Muscle of back (tissue), 13 donors: ENCODE measurements at places on chromosomes 6 and 20.

GRCh38 chr6:34025861-34026260 lies 120.0 kb downstream of the GRM4 start:
- DNase-seq: no peak

DNA sequence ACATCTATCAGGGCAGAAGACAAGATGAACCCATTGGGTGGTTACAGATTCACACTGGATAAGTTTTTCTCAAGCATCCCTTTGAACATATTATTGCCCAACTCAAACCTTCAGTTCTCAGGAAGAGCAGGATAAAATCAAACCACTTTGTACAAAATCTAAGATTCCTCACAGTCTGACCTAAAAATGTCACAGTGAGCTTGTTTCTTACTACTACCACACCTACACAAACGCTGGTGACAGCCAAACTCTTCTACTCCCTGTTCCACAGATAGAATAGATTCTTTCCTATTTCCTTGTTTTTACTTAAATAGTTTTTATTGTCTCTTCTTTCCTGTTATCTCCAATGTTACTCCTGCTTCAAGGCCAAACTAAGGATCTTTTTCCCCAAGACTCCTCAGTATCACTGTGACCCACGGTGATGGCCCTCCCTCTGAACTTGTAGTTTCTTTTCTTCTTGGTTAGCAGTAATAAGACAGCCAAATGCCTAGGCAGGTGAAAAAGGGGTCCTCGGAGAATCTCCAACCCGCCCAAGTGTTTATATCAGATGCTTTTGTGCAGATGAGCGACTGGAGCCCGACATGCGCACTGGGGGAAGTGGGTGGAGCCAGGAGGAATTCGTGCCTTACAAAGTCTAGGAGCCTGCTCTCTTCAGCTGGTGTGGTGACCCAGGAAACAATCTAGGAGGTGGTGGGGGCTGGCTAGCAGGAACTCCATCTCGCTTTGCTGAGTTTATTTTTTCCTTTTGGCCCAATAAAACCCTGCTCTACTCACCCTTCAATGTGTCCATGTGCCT lies 53.4 kb downstream of the SEL1L2 start:
- no peak for DNase-seq

DNA sequence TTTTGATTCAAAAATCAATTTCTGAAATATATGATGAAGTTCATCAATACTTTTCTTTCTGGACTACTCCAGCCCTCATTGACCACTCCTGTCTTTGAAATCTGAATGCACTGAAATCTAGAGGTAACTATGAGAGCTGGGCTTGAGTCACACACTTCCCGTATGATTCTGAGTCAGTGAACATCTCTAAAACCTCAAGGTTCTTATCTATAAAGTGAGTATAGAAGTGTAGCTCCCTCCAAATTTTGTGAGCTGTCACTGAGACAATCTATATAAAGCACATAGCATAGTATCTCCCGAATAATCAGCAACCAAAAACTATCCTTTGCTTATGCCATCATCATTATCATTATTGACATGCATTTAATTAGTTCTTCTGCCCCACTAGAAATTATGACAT lies 182.4 kb downstream of the TSHZ2 start:
- no peak for DNase-seq

- DNase-seq: no peak
Observed at GRCh38 chr6:132551214-132551613, 1.3 kb upstream of the TAAR8 start.

DNA sequence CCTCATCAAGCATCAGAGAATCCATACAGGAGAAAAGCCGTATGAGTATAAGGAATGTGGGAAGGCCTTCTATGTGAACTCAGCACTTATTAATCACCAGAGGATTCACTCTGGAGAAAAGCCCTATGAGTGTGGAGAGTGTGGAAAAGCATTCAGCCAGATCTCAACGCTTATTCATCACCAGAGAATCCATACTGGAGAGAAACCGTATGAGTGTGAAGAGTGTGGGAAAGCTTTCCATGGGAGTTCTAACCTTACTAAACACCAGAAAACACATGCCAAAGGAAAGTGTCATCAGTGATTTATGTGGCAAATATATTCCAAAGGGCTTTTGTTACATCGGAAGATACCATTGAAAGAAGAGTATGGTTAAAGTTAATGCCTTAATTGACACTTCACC lies 25.4 kb downstream of the ZKSCAN8 start:
- DNase-seq: no peak

DNA sequence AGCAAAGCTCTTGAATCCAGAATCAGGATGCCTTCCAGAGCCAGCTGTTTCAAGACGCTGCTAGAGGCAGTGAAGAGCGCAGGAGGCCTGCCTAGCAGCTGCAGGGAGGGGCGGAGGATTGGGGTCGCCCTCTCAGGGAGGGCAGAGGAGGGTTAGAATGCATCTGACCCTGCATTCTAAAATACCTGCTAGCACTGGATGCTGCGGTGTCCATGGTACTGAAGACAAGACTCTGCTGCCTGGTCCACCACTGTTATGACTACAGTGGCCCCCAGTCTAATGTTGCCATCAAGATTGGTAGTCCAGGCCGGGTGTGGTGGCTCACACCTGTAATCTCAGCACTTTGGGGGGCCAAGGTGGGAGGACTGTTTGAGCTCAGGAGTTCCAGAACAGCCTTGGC lies 193.7 kb upstream of the PROKR2 start:
- DNase-seq: no peak

DNA sequence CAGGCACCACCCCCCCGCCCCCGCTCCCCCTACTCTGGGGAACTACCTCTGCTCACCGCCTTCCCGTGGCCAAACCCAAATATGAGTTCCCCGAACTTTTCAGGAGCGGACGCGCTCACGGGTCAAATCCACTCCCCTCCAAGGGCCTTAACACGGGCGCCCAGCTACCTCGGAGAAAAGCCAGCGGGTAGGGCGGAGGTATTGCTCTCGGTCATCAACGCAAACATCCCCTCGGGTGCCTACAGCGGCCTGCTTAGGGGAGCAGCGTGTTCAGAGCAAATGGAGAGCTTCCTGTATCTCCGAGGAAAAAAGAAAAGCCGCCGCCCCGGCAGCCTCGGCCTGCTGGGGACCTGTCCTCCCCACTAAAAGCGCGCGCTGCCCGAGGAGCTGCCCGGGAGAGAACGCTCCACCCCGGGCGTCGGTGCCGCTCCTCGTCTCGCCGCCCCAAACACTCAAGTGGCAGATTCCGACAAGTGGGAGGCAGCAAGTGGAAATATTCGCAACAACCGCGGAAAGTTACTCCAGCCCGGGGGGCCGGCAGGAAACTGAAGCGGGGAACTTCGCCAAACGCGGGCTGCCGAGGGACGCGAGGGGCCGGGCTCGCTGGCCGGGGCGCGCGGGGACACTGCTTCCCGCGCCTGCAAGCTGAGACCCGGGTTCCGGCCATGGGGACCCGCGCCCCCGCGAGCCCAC lies 699 bp downstream of the PTPRT start:
- DNase-seq: peak; percentile 60

GRCh38 chr20:37235065-37235464 lies 26.5 kb downstream of the GHRH start:
- no peak for DNase-seq

- DNase-seq: no peak
Observed at GRCh38 chr6:47426524-47427302, 50.9 kb upstream of the CD2AP start.

- no peak for DNase-seq
Observed at GRCh38 chr6:35167505-35167904, 26.4 kb upstream of the TCP11 start.

DNA sequence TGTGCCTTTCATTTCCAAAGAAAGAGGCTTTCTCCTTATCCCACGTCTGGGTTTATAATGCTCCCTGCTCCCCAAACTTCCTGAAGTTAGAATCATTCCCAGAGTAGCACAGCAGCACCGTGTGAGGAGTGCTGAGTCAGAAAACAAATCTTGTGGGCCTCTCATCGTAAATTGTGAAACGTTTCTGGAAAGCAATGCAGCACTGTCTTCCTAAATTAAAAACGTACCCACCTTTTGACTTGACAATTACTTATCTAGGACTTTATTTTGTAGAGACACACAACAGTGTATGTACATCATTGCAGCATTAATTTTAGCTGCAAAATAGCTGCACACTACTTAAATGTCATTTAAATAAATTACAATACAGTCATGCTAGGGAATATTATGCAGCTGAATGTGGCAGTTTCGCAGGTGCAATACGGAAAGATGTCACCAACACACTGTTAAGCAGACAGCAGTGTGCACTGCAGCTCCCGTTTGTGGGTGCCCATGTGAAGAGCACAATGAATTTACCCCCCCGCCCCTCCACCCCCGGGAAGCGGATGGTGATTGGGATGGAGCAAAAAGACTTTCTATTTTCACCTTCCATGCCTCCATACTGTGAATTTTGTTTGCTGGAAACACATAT lies 30.8 kb downstream of the RRBP1 start:
- DNase-seq: no peak

GRCh38 chr6:41596096-41596685 lies 42.1 kb upstream of the MDFI start:
- no peak for DNase-seq
